ENCODE measurements at places on chromosomes 2 and 18. TPM values are rescaled to one million over a fixed set of nuclear protein-coding genes. Genes with fewer than 3 reads are reported as not detected.

DNA sequence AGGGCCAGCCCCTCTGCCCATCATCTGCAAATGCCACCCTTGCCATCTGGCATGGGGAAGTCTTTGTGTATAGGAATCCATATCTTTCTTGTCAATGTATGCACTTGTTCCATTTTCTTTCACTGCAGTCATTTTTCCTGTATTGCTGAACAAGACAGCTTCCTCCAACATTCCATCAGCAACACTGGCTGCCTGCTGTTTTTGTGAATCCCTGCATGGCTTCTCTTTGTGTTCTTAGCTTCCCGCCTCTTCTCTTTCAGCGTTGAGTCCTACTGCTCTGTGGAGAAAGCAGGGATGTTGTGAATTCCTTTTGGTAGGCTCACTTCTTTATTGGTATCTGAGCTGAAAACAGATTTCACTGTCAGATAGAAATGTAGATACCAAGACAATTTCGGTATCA lies 150.0 kb downstream of the LPIN1 start:
- DNase-seq: no peak

- no peak for DNase-seq
Observed at GRCh38 chr2:98556344-98557033, 51.8 kb downstream of the COA5 start.

Gene TRIM43B
- not detected for total RNA-seq

GRCh38 chr2:233135421-233135820 lies 75.3 kb downstream of the INPP5D start:
- DNase-seq: no peak

Gene SLC5A7
- total RNA-seq: 0.10 TPM

GRCh38 chr2:174699993-174700766 lies 64.1 kb downstream of the CHRNA1 start:
- DNase-seq: peak; percentile 45

DNA sequence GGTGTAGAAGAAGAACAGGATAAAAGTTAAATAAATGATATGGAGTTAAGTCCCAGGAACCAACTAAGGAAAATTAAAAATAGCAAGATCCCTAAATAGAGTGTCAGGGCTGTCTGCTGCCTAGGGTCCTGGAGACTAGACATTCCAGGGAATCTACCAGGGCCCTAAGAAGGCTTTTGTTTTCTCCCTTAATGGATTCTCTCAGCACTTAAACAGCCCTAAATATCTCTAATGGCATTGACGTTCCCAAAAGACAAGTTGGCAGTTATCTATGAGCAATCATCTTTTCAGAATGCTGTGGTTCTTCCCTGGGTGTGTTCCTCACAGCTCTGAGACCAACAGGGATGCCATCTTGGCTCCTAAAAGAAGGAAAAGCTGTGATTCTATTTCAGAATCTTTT lies 616.3 kb downstream of the EPHA4 start:
- DNase-seq: no peak

- no peak for DNase-seq
Observed at GRCh38 chr2:217932803-217933616, 69.8 kb downstream of the TNS1 start.

GRCh38 chr2:174240097-174240496 lies 8.2 kb downstream of the OLA1 start:
- DNase-seq: no peak

Gene SMAD4
- 60.3 TPM for total RNA-seq

DNA sequence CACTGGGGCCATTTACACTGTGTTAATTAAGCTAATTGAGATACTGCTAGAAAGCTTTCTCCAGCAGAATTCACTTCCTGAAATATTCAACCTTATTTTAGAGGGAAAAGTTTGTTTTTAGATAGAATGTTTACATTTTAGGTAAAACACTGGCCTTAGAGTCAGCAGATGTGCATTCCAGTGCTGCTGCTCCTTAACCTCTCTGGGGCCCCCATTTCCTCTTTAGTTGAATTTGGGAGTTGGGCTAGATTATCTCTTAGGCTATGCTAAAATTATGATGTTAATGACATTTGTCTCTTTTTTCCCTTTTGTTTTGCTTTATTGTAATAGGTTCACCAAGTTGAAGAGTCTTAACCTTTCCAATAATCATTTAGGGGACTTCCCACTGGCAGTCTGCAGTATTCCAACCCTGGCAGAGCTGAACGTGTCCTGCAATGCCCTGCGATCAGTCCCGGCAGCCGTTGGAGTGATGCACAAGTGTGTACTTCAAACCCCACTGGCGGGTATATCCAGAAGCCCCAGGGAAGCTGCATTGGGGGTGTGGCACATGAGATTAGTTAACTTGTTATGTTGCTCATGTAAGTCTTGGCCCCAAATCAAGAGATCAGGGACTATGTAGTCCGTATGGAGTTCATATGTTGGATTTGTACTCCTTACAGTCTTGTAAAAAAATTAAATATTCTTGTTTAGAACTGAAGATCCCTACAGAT lies 179.5 kb downstream of the PHLPP1 start:
- no peak for DNase-seq

DNA sequence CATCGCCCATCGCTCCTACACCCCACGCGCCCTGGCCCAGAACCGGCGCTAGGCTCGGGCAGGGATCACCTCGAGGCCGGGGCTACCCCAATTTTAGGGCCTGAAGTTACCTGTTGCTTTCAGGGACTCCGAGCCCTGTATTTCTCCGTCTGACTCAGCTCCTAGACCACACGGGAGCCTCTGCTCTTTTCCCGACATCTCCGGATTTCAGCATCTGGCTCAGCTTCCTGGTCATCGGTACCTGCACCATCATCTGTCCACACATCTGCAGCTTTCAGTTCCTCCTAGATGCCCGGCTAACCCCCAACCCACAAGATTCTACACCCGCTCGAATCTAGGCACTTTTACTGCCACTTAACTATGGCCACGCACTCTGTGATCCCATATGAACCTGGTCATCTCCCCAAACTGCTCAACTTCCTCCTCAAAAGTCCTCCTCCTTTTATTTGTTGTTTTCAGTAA lies 12.1 kb upstream of the HMSD start:
- DNase-seq: no peak

Gene SERPINB13
- total RNA-seq: 21.2 TPM

Gene NEU2
- total RNA-seq: 1.4 TPM

DNA sequence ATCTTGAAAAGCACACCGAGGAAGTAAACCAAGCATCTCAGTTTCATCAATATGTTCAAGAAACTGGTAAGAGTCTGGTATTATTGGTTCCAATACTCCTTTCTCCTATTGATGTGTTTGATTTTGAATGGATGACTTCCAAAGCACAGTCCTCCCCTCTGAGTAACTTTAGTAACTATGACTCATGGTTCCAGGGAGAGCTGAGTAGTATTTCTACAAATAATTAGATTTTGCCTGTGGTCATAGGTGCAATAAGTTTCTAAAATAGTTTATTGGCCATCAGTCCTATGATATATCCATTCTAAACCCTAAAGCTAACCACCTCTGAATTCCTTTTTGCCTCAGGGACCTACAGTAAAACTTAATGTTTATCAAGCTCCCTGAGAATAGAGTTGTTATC lies 352.4 kb downstream of the XIRP2 start:
- no peak for DNase-seq

DNA sequence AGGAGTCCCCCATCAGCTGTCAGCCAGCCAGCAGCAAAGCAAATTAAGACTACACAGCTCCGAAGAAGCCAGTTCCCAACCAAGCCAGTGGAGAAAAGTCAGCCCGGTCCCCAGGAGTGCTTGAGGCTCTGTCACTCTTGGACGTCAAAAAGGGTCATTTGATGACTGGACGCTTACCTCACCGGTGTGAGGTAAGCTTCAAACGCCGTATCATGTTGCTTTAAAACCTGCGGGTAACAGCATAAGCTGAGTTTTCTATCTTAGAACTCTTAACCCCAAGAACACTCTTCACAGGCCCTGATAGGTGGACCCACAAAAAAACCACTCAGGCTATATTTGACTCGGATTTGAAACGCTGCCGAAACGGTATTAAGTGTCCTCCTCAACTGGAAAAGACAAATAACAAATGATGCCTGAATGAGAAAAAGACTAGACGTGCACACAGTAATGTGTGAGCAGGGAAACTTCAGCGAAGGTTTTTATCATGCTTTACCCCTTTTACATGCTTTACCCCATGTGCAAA lies 682 bp upstream of the LNPK start:
- DNase-seq: no peak
